ENCODE measurements at places on chromosomes 2 and 18.

DNA sequence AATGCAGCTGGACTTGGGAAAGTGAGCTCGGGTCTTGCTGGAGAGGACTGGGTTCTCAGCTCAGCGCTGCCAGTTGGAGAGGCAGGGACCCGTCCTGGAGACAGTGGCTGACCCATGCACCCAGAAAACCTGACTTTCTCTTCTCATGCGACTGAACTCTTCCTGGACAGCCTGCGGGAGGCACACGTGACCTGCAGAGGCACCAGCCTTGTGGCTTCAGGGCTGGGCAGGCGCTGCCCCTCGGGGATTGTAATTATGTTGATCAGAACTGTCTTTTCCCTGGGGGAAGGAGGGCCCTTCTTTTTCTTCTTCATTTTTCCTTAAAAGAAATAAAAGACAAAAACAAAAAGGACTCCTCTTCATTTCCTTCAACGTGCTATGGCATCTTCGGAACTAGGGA is 198.1 kb downstream of the VAPA start:
- no peak for DNase-seq

DNA sequence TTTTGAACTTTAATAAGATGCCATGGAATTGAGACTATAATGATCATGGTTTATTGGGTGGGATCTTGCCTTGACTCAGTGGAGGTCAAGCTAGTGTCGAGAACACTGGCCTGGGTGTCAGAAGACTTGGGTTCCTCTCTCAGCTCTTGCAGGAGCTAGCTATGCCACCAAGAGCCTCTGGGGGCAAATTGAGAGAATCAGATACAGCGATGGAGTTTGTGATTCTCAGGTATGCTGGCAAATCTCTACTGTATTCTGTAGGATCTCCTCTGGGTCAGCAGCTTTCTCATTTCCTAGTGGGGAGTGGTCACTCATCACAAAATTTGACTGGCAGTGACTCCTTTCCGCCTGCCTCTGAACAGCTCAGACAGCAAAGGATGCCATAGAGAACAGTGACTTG is 477.0 kb downstream of the RNF144A start:
- DNase-seq: no peak

GRCh38 chr2:165539985-165540384 is 70.5 kb downstream of the CSRNP3 start:
- no peak for DNase-seq

- DNase-seq: no peak
Measured at GRCh38 chr2:10963155-10963554, 51.4 kb downstream of the KCNF1 start.

DNA sequence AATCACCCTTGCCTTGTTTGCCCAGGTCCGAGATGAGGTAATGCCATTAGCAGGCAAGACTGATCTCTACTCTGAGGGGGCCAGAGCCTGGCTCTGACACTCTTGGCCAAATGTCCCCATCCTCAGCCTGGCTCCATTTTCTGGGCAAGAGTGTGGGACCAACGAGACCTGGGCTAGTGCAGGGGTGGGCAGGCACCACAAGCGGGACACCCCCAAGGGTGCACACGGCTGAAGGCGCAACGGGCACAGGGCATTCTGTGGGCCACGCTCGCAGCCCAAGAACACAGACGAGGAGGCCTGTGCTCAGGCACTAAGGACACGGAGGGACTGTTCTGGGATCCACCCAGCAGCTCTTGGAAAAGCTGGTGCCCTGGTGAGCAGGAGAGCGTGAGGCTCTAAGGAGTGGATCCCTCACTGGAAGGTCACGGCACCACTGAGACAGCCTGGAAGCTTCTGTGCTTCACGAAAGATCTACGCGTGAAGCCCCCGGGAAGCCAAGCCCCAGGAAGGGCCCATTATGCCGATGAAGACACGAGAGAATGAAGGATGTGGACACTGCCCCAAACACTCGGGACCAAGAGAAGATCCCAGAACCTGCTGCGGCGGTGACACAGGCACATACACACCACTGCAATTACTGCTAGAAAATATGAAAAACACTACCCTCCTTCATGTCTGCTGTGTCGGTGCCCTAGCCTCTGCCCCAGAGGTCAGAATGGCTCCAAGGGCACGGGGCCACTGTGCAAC is 138.2 kb downstream of the HDAC4 start:
- DNase-seq: no peak

DNA sequence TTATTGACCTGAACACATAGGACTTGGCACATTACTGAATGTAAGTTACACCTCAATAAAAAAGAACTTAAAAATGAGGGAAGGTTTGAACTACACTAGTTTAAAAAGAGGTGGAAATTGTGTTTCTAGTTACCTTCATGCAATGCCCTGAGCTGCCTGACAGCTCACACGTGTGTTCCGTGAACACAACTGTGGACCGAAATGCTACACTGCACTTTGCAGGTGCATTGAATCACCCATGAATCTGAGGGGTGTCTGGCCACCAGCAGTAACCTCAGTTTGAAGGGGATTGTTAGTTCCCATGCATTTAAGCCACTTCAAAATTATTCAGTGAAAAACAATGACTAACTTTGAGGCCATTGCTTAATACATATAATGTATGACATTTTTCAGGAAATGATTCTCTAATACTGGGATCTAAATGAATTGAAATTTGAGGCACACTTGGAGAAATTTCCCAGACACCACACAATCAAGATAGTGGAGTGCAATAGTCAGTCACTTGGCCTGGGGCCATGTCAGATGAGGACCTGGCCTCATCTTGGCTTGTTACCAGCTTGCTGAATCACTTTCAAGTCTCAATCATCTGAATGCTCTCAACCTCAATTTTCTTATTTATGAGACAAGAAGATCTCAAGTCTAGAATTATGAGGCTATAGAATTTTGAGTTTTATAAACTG is 59.3 kb downstream of the MYL12B start:
- DNase-seq: no peak

- DNase-seq: no peak
Measured at GRCh38 chr2:95574506-95574905, 17.3 kb upstream of the TRIM43 start.

GRCh38 chr2:60679036-60679780 is 76.9 kb upstream of the PAPOLG start:
- no peak for DNase-seq

DNA sequence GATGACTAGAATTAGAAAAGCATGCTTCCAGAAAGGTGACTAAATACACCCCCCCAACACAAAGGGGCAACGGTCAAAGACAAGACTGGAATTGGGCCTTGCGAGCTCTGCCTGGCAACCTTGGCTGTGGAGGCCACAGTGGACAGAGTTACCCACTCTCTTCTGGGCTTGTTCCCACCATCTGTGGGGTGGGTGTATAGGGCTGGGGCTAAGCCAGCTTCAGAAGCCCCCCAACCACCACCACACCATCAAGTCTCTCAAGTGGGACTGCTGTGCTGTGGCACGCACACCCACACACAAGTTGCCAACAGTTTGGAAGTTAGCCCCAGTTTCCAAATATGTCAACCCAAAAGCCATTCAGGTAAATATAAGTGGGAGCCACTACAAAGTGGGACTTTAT is 7.8 kb downstream of the NFE2L2 start:
- no peak for DNase-seq

DNA sequence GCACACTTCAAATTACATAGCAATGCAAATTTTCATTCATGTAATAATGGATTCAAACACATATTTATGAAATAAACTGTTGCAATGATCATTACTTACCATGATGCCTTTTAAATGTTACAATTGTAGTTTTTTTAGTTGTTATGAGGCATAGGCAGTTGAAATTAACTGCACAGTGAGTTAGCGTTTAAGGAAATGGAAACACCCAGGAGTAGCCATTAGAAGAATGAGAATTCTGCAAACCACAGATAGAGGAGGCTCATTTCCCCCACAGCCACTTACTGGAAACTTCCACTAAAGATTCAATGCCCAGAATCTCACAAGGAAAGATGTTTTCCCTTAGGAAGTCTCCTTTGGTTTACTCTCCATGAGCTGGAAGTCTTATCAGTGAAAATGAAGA is 8.4 kb downstream of the ARL4C start:
- no peak for DNase-seq

DNA sequence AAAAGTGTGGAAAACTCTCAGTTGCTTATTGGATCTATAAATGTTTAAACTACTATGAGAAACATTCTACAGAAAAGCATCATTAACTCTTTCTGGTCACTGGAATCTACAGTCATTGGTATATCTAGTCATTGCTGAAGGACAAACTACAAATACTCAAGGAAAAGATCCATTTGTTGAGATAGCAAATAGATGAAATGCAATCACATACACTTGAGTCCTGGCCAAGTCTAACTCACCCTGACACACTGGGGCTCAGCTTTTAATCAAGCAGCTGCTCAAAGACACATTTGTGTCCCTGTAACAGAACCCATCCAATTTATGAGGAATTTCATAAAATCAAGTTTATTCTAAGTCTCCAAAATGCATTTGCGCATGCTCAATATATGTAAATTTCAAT is 68.7 kb downstream of the CDH2 start:
- no peak for DNase-seq

DNA sequence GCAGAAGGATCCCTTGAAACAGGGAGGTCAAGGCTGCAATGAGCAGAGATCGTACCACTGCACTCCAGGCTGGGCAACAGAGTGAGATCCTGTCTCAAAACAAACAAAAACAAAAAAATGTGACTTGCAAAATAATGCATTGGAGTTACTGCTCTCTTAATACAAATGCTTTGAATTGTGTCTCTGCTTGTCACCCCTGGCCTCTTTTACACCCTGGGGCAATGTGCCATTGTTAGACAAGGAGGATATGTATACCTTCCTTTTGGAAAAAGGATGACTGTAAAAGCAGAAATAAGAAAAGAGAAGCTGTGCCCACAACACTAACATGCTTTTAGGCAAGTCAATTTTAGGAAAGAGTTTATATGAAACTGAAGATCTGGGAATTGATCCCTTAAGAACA is 20.8 kb upstream of the C2orf74 start:
- DNase-seq: no peak

- DNase-seq: no peak
Measured at GRCh38 chr2:36857713-36858112, 108.6 kb downstream of the STRN start.

- no peak for DNase-seq
Measured at GRCh38 chr2:56040189-56040588, 116.6 kb upstream of the EFEMP1 start.

DNA sequence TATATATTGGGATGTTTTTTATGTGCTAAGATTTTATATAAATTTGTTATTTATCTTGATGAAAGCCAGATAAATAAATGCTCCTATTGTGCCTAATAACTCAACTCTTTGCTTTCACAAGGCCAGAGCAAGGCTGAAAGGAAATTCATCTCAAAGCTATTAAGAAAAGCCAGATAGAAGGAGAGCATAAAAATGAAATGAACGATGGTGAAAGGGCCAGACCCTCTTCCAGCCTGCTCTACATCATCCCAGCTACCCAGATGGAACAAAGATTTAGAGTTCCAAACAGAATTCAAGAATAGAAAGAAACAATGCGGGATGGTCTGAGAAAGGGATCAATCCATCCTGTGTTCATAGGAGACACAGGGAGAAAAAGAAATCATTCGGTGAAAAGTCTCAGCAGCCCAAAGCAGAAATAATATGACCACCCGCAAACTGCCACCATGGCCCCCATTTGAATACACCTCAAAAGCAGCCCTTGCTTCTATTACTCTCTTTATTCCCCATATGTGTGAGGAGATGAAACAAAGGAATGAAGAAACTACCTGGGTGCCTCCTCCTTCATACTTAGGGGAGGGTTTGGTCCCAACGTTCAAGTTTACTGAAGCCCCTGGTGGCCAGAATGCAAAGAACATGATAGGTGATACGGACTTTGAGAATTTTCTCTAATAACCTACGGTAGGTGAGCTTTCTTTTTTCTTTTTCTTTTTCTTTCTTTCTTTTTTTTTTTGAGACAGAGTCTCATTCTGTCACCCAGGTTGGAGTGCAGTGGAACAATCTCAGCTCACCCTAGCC is 110.1 kb upstream of the FBXO11 start:
- DNase-seq: no peak

- DNase-seq: no peak
Measured at GRCh38 chr2:85288244-85288725, 39.5 kb downstream of the TGOLN2 start.

- DNase-seq: no peak
Measured at GRCh38 chr2:24926602-24927252, 6.7 kb upstream of the ADCY3 start.

- no peak for DNase-seq
Measured at GRCh38 chr2:221677688-221678087, 105.6 kb upstream of the EPHA4 start.

DNA sequence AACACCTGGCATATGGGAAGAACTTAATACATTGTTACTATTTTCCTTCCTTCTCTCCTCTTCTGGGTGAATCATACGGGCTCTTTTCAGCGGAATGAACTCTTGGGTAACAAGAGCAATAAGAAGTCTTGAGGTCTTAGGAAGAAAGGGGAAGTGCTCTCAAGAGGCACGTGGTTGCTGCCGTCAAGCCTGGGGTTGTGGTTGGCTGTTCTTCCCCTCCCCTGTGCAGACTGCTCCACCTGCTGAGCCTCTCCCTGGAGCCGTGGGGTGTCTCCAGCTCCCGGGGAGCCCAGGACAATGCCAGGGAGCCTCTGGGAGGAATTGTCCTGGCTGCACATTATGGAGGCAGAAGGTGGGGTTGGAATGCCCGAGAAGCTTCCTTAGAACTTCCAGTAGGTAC is 19.4 kb downstream of the TOGARAM2 start:
- DNase-seq: no peak

DNA sequence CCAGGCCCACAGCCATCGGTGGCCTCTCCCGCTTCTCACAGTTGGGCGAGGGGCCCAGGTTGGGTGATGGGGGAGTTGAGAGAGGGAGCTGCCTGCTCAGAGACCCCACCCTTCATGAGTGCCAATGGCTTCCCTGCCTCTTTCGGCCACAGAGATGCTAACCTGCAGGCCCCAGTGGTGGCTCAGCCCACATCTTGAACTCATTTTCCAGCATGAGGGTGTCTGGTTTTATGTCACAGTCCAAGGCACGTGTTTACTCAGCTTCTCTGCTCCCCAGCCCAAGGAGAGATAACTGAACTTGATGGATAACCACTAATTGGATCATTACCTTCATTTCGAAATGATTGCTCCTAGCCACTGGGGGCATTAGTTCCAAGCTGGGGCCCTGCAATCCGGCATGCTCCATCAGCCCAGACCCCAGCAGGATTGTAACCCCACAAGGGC is 45.9 kb upstream of the SIX2 start:
- no peak for DNase-seq

- no peak for DNase-seq
Measured at GRCh38 chr2:205524656-205525055, 157.6 kb upstream of the NRP2 start.

- no peak for DNase-seq
Measured at GRCh38 chr2:100136310-100136709, 6.1 kb downstream of the AFF3 start.

DNA sequence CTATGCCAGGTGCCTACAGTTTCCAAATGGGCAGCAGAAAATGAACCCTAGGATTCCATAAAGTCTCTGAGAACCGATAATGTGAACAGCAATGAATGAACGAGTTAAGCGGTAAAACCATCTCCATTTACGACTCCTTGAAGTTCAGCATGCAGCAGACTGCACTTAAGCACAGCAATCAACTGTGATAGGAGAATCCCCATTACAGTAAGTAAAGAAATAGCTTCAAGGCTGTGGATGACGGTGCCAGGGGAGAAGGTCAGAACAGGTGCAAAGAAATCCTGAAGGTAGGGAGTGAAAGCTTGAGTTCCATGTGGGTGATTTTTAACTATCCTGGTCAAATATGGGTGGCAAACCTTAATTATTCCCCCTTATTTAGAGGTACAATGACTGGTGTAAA is 444.4 kb downstream of the NCKAP5 start:
- no peak for DNase-seq

GRCh38 chr2:205747829-205748386 is 65.6 kb downstream of the NRP2 start:
- peak; percentile 55 for DNase-seq
